ENCODE measurements at places on chromosomes 2 and 18.

- DNase-seq = no peak
Observed at GRCh38 chr2:41061356-41061755, 609.5 kb upstream of the SLC8A1 start.

DNA sequence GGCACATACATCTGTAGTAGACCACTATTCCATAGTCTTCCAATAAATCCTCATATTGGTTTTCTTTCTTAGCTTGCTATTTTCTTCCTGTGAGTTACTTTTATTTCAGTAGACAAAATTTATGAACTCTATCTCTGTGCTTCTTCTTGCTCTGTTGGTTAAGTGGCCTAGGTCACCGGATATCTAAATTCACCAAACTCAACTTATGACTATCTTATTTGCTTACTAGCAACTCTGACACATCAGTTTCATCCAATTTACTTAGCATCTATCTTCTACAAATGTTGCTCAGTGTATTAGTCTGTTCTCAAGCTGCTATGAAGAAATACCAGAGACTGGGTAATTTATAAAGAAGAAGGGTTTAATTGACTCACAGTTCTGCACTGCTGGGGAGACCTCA is 432.5 kb upstream of the FSIP2 start:
- DNase-seq = no peak

- DNase-seq = no peak
Observed at GRCh38 chr2:101622210-101623030, 75.1 kb upstream of the MAP4K4 start.

GRCh38 chr2:23988371-23988770 is 21.5 kb upstream of the MFSD2B start:
- no peak for DNase-seq

GRCh38 chr2:46434851-46435273 is 44.5 kb upstream of the TMEM247 start:
- no peak for DNase-seq

- no peak for DNase-seq
Observed at GRCh38 chr18:30280186-30280585, 762.4 kb downstream of the DSC3 start.

Measured in NCI-H1092 (cell line).